ENCODE measurements at places on chromosomes 12 and 14. TPM values are rescaled to one million over a fixed set of nuclear protein-coding genes. Genes with fewer than 3 reads are reported as not detected.

DNA sequence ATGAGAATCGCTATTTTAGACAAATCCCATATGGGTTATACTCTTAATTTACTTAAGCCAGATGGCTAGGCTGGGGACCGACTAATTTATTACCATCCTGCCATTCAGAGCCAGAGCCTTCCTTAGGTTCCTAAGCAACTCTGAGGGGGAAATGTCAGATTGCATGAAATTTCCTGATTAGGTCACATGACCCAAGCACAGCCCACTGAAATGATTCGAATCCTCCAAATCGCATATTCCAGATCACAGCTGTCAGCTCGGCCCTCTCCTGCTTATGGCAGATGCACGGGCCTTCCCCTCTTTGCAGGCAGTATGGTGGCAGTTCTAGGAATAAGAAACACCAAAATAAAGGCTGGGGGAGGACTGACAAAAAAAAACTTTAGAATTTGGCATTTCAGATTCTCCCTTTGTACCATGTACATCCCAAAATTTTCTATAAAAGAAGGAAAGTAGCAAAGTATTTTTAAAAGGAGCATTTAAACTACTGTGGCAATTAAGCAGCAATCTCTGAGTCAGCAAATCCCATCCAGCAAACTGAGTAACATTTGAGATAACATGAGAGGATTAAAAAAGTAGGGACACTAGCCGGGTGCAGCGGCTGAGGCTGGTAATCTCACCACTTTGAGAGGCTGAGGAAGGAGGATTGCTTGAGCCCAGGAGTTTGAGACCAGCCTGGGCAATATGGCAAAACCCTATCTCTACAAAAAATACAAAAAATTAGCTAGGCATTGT is 30.5 kb upstream of the NUDT4 start:
- H3K36me3 ChIP-seq, result no peaks in the 10 kb centered on the region
- H3K27me3 ChIP-seq, result peaks cover 10% of the 10 kb centered on the region
- H3K27ac ChIP-seq, result no peak overlapping the region
- no peak overlapping the region for H3K4me3 ChIP-seq
- DNase-seq, result no peak
- no peaks in the 10 kb centered on the region for H3K4me1 ChIP-seq

- H3K36me3 ChIP-seq, result no peaks in the 10 kb centered on the region
- peaks cover 49% of the 10 kb centered on the region for H3K27me3 ChIP-seq
- no peak for DNase-seq
- peak within 1 kb of the TSS; percentile 29 for H3K4me3 ChIP-seq
Measured at GRCh38 chr12:21940549-21941505, at the start of gene ABCC9. Gene ABCC9 (minus strand): TSS chr12:21941426. CDS start chr12:21936674, 4,752 bp downstream.

- H3K27ac ChIP-seq, result no peak overlapping the region
- peak; percentile 3 for DNase-seq
- peaks cover 2% of the 10 kb centered on the region for H3K27me3 ChIP-seq
- no peak overlapping the region for H3K4me3 ChIP-seq
Measured at GRCh38 chr12:129911428-129912049, 7.7 kb upstream of the TMEM132D start.

GRCh38 chr12:67320614-67321295 is 51.6 kb downstream of the CAND1 start:
- no peak for DNase-seq
- H3K27me3 ChIP-seq, result no peaks in the 10 kb centered on the region
- peak overlapping the region; percentile 80 for H3K27ac ChIP-seq
- H3K4me1 ChIP-seq, result peaks cover 15% of the 10 kb centered on the region
- H3K4me3 ChIP-seq, result no peak overlapping the region

GRCh38 chr12:53844994-53845844 is 93.4 kb upstream of the HOXC13 start:
- DNase-seq, result no peak
- H3K27me3 ChIP-seq, result peaks cover 21% of the 10 kb centered on the region
- no peak overlapping the region for H3K27ac ChIP-seq
- no peaks in the 10 kb centered on the region for H3K4me1 ChIP-seq
- no peak overlapping the region for H3K4me3 ChIP-seq
- H3K36me3 ChIP-seq, result no peaks in the 10 kb centered on the region

- no peak for DNase-seq
- H3K27ac ChIP-seq, result no peak overlapping the region
- H3K4me3 ChIP-seq, result no peak overlapping the region
- no peaks in the 10 kb centered on the region for H3K36me3 ChIP-seq
Measured at GRCh38 chr14:26448181-26448855, 149.5 kb downstream of the NOVA1 start.

- peaks cover 12% of the 10 kb centered on the region for H3K4me1 ChIP-seq
- peaks cover 63% of the 10 kb centered on the region for H3K27me3 ChIP-seq
- H3K27ac ChIP-seq, result peak overlapping the region; percentile 35
- peak overlapping the region; percentile 75 for H3K4me3 ChIP-seq
Measured at GRCh38 chr12:8697120-8697475, 693 bp upstream of the RIMKLB start.

- H3K4me1 ChIP-seq, result peaks cover 46% of the 10 kb centered on the region
- peaks cover 32% of the 10 kb centered on the region for H3K36me3 ChIP-seq
- peaks cover under 1% of the 10 kb centered on the region for H3K27me3 ChIP-seq
- H3K27ac ChIP-seq, result peak overlapping the region; percentile 99
- H3K4me3 ChIP-seq, result peak overlapping the region; percentile 94
Measured at GRCh38 chr14:34872822-34873588, 2.2 kb downstream of the BAZ1A start.

CACNB3 gene
- total RNA-seq, result 13.1 TPM

DNA sequence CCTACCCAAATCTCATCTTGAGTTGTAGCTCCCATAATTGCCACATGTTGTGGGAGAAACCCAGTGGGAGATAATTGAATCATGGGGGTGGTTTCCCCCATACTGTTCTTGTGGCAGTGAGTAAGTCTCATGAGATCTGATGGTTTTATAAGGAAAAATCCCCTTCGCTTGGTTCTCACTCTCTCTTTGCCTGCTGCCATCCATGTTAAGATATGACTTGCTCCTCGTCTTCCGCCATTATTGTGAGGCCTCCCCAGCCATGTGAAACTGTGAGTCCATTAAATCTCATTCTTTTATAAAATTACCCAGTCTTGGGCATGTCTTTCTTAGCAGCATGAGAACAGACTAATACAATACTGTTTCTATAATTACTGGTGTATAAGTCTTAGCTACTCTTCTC is 6.5 kb upstream of the BCAT1 start:
- peaks cover 27% of the 10 kb centered on the region for H3K4me1 ChIP-seq
- no peak for DNase-seq
- H3K4me3 ChIP-seq, result no peak overlapping the region

- DNase-seq, result no peak
- no peak overlapping the region for H3K4me3 ChIP-seq
- H3K27me3 ChIP-seq, result no peaks in the 10 kb centered on the region
Measured at GRCh38 chr14:82872494-82872893, 1338.8 kb upstream of the SEL1L start.

DNA sequence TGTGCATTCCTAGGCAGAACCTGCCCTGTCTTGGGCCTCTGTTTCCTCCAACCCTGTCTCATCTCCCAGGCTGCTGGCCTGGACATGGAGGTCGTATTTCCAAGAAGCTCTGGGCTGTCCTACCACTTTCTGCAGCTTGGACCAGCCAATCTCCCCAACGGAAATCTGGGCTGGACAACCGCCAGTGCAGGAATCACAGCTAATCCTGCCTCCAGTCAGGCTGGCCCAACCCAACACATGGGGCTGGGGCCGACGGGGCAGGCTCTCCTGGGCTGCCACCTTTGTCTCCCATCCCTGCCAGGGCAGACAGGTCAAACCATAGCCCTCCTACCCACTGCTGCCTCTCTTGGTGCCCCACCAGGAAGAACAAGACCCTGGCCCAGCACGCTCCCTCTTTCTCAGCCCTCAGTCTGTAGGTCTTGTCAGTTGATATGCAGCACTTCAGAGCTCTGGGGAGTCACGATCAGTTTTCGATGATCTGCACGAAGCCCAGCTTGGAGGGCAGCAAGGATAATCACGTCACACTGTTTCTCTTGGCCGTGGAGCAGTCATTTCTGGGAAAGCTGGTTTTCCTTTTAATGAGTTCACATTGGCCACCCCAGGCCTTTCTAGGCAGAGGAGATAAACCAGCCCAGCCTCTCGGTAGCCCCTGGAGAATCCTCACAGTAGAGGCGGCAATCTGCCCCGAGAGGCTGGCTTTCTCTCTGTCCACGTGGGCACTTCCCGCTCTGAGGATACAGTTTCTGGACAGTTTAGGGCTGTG is 195.2 kb upstream of the PRMT8 start:
- no peak overlapping the region for H3K27ac ChIP-seq
- H3K4me3 ChIP-seq, result no peak overlapping the region
- peaks cover 14% of the 10 kb centered on the region for H3K4me1 ChIP-seq

RFX4 gene
- total RNA-seq, result not detected

DNA sequence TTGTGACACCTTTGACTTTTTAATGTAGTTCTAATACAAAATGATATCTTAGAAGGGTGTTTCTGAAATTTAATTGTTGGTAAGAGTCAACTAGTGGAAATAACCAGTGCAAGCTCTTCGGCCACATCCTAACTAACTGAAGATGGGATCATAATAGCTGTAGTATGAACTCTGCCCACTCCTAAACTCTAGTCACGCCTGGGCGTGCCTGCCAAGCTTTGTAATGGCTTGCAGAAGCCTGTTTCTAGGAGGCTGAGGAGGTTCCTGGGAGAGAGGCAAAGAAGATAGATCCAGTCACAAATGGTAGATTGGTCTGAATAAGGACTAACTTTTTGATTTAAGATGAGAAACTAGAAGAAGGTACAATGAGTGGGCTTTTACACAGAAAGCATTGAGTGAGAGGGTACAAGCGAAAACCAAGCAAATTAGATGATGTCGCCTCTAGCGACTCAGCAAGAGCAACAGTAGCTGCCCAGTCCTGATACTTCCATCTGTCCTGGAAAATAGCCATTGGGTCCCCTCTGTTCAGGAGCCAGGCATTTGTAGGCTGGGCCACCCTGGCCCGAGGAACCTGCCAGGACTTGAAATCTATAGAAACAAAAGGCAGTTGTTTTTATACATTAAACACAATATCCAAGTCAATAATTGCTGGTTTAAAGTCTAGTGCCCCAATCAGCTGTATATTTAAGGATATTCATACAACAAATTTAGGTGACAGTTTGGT is 148.8 kb downstream of the SLC38A4 start:
- DNase-seq, result no peak
- H3K4me1 ChIP-seq, result peaks cover 7% of the 10 kb centered on the region
- no peak overlapping the region for H3K27ac ChIP-seq
- H3K36me3 ChIP-seq, result no peaks in the 10 kb centered on the region

DNA sequence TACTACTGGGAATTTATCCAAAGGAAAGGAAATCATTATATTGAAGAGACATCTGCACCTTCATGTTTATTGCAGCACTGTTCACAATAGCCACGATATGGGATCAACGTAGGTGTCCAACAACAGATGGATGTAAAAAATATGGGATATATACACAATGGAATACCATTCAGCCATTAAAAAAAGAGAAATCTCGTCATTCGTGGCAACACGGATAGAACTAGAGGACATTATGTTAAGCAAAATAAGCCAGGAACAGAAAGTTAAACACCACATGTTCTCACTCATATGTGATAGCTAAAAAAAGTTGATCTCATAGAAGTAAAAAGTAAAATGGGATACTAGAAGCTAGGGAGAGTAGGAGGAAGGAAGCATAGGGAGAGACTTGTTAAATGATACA is 82.9 kb upstream of the CLMN start:
- H3K4me3 ChIP-seq, result no peak overlapping the region
- no peaks in the 10 kb centered on the region for H3K4me1 ChIP-seq
- no peak for DNase-seq
- H3K36me3 ChIP-seq, result peaks cover 6% of the 10 kb centered on the region
- H3K27ac ChIP-seq, result no peak overlapping the region

- no peaks in the 10 kb centered on the region for H3K27me3 ChIP-seq
- no peak overlapping the region for H3K4me3 ChIP-seq
- no peak overlapping the region for H3K27ac ChIP-seq
- DNase-seq, result no peak
Measured at GRCh38 chr12:58888131-58888783, 32.0 kb downstream of the LRIG3 start.

GRCh38 chr12:69337311-69338090 is 10.7 kb upstream of the LYZ start:
- no peak overlapping the region for H3K4me3 ChIP-seq
- H3K27ac ChIP-seq, result no peak overlapping the region
- no peak for DNase-seq
- no peaks in the 10 kb centered on the region for H3K36me3 ChIP-seq

PRKAG1 gene
- total RNA-seq, result 85.0 TPM

- no peaks in the 10 kb centered on the region for H3K36me3 ChIP-seq
- no peak for DNase-seq
Measured at GRCh38 chr14:22651586-22651985, 7.4 kb upstream of the OR6J1 start.

- peaks cover 35% of the 10 kb centered on the region for H3K4me1 ChIP-seq
- H3K4me3 ChIP-seq, result no peak overlapping the region
- peak; percentile 33 for DNase-seq
- peaks cover 26% of the 10 kb centered on the region for H3K36me3 ChIP-seq
Measured at GRCh38 chr14:90903101-90903500, 86.9 kb upstream of the TTC7B start.

EML1 gene
- 0.91 TPM for total RNA-seq

- H3K4me1 ChIP-seq, result peaks cover 58% of the 10 kb centered on the region
- H3K4me3 ChIP-seq, result peak overlapping the region; percentile 94
- H3K27ac ChIP-seq, result peak overlapping the region; percentile 65
- H3K36me3 ChIP-seq, result peaks cover 64% of the 10 kb centered on the region
- DNase-seq, result no peak
Measured at GRCh38 chr14:24147761-24148428, 597 bp downstream of the RNF31 start.

IRF2BPL gene
- 24.9 TPM for total RNA-seq

LTBP2 gene
- 0.05 TPM for total RNA-seq

PKP2 gene
- total RNA-seq, result not detected

DNA sequence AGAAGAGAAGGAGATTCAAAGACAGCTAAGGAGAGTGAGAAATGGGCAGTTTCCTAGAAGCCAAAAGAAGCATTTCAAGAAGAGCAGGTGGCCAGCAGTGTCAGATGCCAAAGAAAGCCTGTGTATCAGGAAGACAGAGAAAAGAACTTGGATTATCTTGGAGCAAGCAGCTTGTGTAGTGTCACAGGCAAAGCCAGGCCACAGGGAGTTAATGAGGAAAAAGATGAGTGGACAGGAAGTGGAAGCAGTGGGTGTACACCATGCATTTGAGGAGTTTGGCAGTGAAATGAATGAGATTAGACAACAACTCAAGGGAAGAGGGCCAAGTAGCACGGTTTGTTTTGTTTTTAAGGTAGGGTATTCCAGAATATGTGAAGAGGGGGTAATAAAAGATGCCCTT is 5.6 kb upstream of the MYH7 start:
- H3K4me1 ChIP-seq, result peaks cover 4% of the 10 kb centered on the region
- no peak for DNase-seq
- H3K4me3 ChIP-seq, result no peak overlapping the region
- no peak overlapping the region for H3K27ac ChIP-seq
- peaks cover 6% of the 10 kb centered on the region for H3K27me3 ChIP-seq
- H3K36me3 ChIP-seq, result no peaks in the 10 kb centered on the region

DNA sequence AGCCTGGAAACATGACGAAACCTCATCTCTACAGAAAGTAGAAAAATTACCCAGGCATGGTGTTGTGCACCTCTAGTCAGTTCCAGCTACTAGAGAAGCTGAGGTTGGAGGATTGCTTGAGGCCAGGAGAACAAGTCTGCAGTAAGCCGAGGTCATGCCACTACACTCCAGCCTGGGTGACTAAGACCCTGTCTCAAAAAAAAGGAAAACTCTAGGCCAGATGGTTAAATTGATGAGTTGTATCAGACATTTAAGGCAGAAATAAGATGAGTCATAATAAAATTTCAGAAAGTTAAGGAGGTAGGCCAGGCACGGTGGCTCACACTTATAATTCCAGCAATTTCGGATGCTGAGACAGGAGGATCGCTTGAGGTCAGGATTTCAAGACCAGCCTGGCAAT is 10.7 kb downstream of the EIF2S1 start:
- DNase-seq, result no peak
- H3K36me3 ChIP-seq, result peaks cover 47% of the 10 kb centered on the region
- no peak overlapping the region for H3K4me3 ChIP-seq
- peak overlapping the region; percentile 38 for H3K27ac ChIP-seq
- H3K27me3 ChIP-seq, result no peaks in the 10 kb centered on the region
- H3K4me1 ChIP-seq, result peaks cover 38% of the 10 kb centered on the region

CFAP54 gene
- total RNA-seq, result 0.17 TPM
